ENCODE measurements at places on chromosomes 16 and 17.

- no peak for DNase-seq
Measured at GRCh38 chr16:67433131-67433719, 2.3 kb downstream of the HSD11B2 start.

DNA sequence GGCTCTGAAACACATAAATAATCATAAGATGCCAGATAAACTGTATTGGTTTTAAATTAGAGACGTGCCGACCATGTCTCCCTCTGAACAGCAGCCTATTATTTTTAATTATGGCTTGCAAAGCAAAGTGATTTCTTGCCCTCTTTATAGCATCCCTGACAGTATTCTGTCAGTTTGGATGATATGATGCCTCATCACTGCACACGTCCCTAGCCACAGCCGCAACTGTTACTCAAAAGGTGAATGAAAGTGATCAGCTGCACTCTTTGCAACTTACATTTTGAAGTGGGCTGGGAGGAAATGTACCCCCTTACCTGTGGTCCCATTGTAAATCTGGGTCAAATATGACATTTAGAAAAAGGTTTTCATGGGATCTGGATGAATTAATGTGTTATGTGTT lies 389.9 kb downstream of the MAF start:
- DNase-seq, result no peak

- DNase-seq, result no peak
Measured at GRCh38 chr16:79430191-79430678, 170.3 kb downstream of the MAF start.

DNA sequence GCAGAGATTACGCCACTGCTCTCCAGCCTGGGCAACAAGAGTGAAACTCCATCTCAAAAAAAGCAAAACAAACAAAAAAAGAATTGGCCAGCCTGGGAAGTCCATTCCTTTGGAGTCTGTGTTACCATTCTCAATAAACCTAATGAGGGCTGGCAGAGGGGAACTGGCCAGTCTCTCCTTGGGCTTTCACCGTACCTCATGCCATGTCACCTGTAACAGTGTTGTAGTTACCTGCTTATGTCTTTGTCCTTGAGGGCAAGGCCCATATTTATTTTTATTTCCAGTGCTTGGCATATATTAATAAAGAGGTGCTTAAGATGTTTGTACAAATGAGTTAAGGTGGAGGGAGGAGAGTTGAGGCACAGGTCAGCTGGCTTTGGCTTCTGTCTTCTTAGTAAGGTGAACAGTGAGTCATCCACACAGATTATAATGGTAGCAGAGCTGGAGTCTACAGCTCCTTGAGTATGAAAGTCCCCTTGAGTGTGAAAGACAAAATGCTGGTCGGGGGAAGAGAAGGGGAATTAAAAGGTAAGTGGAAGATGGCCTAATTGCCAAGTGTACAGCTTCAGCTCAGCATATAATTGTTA lies 8.4 kb downstream of the C1QBP start:
- no peak for DNase-seq

GRCh38 chr17:46028374-46028773 lies 29.3 kb downstream of the STH start:
- no peak for DNase-seq

DNA sequence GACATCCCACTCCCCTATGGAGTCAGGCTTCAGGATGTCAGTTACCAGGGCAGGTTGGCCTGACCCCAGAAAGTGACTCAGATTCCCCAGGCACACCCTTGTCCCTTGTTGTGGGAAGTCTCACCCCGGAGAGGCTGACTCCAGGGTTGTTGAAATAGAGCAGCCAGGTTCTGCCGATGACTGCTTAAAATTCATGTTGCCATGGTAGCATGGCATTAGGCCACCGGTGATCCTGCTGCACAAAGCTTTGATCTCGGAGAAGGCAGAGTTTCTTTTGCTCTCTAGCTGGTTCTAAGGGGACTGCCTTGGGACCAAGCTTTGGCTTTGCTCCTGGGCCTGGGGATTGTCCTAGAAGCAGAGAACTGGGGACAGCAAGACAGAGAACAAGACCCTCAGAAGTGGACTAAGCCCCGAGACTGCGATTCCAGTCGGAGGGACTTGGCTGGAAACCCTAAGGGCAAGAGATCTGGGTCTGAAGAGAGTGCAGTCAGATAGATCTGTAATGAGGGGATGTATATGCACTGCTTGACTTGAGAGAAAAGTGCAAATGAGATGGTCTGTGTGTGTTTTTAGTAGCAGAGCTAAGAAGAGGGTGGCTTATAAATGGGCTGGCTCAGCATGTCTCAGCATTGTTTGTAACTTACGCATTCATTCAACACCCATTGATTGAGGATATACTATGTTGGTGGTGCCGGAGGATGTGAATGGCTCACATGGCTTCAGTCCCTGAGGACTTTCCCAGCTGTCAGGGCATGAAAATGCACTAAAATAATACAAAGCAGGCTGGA lies 106.9 kb downstream of the RGS9 start:
- DNase-seq, result no peak

DNA sequence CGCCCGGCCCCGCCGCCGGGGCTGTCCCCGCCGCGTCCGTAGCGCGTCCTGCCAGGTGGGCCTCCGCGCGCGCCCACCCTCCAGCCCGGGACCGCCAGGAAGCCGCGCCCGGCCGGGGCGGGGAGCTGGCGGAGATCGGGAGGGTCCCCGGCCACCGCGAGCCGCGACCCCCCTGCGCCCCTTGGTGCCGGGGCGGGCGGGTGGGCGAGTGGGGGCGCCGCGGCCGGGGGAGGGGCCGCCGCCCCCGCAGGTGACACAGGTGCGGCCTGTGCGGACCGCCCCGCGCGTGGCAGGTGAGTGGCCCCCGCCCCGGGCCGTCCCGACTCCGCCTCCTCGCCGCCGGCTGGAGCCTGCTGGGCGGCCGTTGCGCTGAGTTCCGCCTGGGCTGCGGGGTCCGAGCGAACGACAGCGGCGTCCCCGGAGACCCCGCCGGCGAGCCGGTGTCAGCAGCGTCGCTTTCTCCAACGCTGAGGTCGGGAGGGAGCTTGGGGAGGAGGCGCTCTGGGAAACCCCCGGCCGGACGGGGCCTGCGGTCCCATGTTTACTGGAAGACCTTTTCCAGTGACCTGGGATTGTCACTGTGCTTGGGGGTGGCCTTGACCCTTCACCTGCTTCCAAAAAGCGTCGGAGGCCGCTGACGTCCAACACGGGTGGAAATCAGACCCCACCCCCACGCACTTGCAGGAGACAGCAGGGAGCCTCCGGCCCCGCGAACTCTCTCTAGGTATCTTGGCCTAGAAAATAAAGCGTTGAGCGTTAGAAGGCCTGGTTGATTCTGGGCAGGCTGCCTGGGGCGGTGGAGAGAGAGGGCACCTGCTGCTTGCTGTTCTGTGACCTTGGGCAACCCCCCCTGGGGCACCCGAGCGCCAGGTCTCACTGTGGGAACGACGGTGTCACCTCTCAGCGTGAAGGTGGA lies 542 bp downstream of the KLHL36 start:
- DNase-seq, result no peak

DNA sequence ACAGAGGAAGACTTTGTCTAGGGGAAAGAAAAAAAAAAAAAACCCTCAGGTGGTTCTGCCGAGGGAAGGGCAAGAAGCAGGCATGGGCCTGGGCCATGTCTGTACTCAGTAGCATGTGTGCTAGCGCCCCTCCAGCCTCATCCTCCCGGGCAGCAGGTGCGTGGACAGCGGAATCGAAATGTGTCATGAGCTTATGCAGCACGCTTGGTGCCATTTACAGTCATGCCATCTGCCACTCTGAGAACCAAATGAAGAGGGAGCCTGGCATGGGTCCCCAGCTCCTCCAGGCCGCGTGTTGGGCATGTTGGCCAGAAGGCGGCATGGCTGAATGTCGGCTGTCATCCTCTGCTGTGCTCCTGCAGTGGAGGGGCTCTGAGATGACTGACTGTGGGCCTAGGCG lies 31.4 kb downstream of the CRAMP1 start:
- DNase-seq, result no peak

GRCh38 chr16:2473446-2473926 lies 1.4 kb upstream of the TBC1D24 start:
- DNase-seq, result no peak

Measured in NCI-H1930 (cell line).